ENCODE measurements at places on chromosomes 4 and X. TPM values are rescaled to one million over a fixed set of nuclear protein-coding genes. Genes with fewer than 3 reads are reported as not detected.

GRCh38 chr4:115187136-115187535, 73.7 kb upstream of the NDST4 start:
- DNase-seq, result no peak

The NAA11 gene
- not detected for total RNA-seq

The MAP7D2 gene
- total RNA-seq, result 0.03 TPM

DNA sequence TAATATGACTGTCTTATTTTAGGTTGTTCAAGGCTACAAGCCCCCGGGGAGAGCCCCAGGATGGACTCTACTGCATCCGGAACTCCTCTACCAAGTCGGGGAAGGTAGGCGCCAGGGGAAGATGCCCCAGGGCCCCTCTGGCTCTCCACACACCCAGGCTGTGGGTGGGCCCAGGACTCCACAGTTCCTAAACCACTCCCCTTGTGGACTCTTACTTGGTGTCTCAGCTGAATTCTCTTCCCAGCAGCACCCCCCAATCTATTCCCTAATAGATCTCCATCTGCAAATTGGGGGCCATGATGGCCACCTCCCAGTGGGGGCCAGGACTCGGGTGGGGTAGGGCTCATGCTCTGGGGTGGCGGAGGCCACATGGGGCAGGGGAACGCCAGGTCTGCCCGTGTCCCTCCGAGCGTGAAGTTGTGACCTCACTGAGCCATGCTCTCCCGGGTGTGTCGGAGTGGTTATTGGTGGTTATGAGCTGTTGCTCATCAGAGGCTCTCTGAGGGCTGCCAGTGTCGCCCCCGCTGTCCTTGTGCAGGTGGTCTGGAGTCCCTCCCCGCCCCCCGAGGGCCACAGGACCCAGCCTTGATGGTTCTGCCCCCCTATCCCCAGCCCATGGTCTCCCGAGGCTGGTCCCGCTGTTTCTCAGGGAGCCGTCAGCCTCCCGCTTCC, 11.2 kb upstream of the ADD1 start:
- DNase-seq, result no peak

The ARHGEF38 gene
- total RNA-seq, result 3.6 TPM

The RS1 gene
- total RNA-seq, result not detected

All from HT-29 (cell line).